Stimulated activated CD4-positive, alpha-beta T cell treated with anti-CD3 and anti-CD28 coated beads, Interleukin-15, amount 100 ng/mL, for 48 hours (primary cell): ENCODE measurements at places on chromosomes 6 and 20.

GRCh38 chr20:33707668-33708067 is 12.4 kb downstream of the PXMP4 start:
- no peak for DNase-seq

GRCh38 chr6:166776571-166776970 is 149.5 kb upstream of the RPS6KA2 start:
- DNase-seq = no peak

DNA sequence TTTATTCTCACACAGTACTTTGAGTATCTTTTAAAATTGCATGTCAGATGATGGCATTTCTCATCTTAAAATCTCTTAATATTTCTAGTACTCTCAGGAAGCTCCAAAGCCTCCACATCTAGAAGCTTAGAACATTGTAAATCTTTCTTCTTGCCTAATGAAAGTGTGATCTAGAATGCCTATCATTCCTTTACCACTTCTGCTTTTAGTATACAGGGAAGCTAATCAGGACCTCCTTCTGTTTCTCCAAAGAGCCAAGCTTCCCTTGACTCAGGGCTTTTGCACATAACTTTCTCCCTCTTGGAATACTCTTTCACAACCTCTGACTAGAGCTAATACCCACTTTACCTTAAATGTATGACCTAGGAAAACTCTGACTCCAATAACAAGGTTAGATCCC is 7.5 kb upstream of the ELOVL4 start:
- no peak for DNase-seq

- no peak for DNase-seq
Observed at GRCh38 chr6:138086573-138087196, 20.5 kb downstream of the PERP start.

DNA sequence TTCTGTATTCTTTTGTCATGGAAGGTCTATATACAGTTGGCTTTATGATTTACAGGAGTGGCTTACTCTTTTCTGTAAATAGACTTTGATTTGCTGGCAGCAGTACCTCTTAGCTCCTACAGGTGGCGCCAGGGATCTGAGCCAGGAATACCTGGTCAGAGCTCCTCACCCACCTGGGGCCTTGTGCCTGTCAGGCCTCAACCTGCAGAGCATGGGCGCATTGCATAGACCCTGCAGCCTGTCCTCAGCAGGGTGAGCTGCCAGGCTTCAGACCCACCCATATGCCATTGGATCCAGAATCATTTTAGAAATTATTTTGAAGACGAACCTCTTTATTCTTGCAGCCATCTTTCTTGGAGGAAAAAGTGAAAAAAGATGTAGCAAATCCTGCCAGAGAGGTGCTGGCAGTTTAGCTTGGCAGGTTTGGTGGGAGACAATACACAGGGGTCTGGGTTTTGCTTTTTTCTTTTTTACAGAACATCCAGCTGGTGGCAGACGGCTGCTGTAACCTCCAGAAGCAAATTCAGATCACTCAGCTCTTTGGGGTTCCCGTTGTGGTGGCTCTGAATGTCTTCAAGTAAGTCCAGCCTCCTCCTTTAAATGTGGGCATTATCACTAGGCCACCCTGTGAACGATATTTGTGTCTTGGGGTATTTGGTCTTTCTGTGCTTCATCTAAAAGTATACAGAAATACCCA is 149.1 kb downstream of the MTHFD1L start:
- peak; percentile 33 for DNase-seq

DNA sequence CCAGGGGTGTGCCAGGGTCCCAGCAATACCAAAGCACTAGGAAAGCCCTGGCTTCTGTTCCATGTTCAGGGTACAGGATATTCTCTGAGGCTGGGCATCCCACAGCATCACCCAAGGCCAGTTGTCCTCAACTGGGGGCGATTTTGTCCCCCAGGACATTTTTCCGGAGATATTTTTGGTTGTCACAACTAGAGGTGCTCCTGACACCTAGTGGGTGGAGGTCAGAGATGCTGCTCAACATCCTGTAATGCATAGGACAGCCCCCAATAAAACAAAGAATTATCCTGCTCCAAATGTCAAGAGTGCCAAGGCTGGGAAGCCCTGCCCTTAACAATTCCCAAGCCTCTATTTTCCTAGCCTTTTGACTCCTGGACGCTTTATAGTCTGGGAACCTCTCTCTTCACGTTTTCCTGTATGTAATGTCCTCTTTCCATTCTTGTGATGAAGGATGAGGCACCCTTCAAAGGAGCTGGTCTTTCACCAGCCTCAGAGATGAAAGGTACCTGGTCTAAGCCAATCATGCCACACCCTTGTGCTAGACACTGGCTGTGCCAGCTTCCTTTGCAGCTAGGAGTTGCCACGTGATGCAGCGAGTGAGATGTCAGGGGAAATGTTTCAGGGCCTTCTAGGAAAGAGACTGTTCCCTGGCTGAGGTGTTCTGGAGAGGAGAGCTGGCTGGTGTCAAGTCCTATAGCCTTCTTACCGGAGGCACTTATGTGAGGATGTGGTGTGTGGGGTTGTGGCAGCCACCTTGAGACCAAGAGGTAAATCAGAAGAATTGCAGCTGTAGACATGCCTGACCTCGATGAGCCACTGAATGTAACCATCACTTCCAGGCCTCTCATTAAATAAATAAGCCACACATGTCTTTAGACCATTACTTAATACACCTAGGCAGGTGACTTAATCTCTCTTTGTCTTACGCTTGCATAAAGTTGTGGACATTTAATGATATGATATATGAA is 23.4 kb upstream of the KCNG1 start:
- DNase-seq = no peak

DNA sequence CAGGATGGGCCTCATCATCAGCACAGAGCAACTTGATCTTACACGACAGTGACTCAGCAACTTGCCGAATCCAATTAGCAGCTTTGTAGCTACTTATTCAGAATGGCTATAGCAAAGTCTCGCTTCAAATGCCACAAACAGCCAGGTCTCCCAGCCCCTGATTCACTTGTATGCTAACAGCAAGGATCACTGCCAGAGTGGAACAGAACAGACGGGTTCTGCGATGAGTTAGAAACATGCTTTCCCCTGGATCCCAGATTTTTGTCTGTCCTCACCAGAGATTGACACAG is 254.4 kb downstream of the NRN1 start:
- DNase-seq = no peak

DNA sequence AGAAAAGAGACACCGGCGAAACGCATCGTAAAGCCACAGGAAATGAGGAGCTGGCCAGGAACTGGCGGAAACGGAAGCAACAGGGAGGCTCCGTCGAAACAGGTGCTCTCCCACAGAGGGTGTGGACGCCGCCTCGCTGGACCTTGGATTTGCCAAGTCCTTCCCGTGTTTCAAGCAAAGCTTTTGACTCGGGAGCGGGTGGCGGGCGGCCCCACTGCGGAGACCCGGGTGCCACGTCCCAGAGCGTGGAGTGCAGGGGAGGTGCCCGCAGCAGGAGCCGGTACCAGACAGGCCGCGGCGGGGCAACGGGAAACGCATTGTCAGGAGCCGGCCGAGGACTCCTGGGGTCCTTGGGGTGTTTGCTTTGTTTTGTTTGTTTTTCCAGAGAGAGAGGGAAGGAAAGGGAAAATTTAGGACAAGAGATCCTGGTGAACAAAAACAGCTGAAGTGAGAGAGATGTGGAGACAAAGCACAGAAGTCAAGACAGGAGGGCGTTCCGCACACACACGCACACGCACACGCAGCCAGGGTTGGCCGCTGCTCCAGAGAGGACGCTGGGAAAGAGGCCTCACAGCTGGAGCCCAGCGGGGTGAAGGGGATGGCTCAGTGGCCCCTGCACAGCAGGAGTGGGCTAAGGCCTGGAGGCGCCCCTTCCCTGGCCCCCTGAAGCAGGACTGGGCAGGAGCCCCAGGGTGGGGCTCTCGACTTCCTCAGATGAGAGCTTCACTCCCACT is 50.9 kb upstream of the CHRNA4 start:
- DNase-seq = no peak

GRCh38 chr6:99645986-99646385 is 39.4 kb downstream of the PRDM13 start:
- DNase-seq = no peak

GRCh38 chr20:52410182-52410647 is 218.6 kb upstream of the ZFP64 start:
- DNase-seq = peak; percentile 7

- no peak for DNase-seq
Observed at GRCh38 chr6:47203266-47203937, 106.3 kb downstream of the TNFRSF21 start.

DNA sequence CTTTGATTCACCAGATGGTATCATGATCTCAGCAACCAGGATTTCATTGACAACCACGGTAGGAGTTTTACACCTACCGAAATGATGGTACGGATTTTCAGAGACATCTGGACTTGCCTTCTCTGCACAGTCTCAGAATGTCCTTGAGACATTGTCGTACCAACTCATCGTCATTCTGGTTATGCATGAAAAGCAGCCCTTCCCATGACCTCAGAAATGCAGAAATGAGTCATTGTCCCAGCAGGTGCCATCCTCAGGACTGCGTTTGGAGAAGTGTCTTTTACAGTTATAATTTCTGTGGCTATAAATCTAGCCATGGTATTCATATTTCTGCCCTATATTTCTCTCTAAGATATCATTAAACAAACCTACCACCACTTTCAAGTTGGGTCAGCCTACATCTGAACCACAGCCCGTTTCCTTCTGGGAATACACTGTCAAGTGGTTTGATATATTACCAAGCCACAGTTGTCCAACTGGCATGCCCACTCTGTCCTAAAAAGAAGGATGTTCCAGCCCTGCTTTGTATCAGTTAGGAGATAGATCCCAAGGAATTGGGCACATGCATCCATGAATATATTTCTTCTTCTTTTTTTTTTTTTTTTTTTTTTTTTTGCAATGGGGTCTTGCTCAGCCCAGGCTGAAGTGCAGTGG is 7.5 kb upstream of the BFSP1 start:
- DNase-seq = no peak
